ENCODE measurements at places on chromosomes 12 and 14.
A peak's percentile ranks its signal among the peaks of the same experiment; 100 is the strongest.

GRCh38 chr12:58877243-58877743 lies 43.0 kb downstream of the LRIG3 start:
- peak; percentile 57 for DNase-seq

GRCh38 chr12:24845615-24846014 lies 103.3 kb downstream of the BCAT1 start:
- DNase-seq = no peak

DNA sequence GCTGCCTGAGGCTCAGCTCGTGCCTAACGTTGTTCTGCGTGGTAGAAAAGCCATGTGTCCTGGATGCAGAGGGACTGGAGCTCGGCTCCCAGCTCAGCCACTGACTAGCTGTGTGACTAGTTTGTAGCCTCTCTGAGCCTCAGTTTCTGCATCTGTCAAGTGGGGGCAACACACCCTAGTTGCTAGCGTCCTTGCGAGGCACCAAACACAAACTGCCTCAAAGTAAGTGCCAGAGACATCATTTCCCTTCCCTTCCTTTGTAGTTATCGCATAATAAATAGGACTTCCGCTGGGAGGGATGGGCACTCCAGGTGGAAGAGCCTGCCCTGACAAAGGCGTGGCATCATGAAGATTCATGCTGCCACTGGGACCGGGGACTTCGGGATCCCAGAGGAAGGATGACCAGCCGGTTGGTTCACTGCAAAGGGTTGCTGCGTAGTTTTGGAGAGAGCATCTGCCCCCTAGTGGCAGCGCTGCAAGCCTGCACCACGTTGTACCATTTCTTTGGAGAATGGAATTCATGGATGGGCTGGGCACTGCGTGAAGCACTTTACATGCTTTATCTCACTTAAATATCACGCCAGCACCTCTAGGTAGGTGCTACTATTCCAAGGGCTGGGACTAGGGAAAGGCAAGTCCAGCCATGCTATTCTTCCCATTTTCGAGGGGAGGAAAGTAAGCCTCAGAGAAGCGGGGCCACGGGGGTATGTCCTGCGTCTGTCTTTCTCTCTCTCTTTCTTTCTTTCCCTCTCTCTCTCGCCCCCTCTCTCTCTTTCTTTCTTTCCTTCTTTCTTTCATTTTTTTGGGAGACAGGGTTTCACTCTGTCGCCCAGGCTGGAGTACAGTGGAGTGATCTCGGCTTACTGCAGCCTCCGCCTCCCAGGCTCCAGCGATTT lies 4.6 kb downstream of the CCDC197 start:
- peak; percentile 44 for DNase-seq

DNA sequence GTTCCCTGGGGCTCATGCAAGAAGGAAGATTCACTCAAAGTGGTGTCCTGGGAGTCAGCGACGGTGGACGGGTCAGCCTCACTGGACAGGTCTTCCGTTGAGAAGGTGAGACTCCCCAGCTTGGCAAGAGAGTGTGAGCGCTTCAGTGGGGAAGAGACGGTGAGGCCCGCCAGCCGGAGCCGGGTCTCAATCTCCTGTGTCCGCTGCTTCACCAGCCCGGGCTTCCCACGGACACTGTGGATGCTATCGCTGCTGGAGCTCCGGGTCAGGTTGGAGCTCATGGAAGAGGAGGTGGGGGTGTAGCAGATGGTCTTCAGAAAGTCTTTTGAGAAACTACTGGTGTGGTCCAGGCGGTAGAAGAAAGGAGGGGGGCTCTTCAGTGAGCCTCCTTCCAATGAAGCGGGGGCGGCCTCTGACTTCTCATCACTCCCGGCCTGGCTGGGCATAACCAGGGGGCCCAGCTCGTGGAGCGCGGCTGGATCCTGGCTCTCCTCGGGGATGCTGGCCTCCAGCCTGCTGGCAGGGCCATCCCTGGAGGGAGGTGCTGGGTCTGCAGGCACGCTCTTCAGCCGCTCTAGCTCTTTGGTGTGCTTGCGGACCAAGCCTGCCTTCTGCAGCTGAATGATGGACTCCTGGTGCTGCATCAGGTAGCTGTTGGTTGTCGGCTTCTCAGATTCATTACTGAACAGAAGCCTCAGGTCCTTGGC lies 56.9 kb upstream of the CORO1C start:
- no peak for DNase-seq

DNA sequence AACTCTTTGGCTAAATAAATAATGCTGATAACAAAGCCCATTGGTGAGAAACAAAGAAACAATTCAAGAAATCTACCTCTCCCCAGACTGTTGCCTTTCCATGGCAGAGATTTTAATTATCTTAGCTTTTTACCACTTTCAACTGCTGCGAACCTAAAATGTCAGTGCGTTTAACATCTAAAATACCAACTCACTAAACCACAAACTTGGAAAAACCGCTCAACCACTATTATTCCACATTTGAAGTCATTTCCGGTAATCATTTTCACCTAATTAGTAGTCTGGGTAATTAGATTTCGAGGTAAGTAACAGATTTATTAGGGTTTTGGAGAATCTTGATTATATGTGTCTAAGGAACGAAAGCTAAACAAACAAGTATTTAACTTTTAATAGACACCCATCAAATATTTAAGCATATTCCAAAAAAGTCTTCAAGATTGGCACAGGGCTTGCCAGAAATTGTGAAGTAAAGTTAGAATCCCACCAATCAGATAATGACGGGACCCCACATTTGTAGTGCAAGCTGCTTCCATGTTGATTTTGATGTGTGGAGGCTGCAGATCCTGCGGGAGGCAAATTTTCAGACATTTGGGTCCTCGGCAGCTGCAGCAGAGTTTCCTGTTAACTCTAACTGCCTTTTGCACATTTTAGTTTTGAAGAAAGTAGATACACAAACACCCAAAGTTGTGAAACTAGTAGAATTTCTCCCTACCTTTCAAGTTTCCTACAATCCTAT lies 4.1 kb downstream of the OTX2 start:
- DNase-seq = no peak
